NT2/D1 (cell line): ENCODE measurements at places on chromosomes 4 and X.

GRCh38 chrX:20432048-20432447 is 165.3 kb upstream of the RPS6KA3 start:
- DNase-seq, result no peak

DNA sequence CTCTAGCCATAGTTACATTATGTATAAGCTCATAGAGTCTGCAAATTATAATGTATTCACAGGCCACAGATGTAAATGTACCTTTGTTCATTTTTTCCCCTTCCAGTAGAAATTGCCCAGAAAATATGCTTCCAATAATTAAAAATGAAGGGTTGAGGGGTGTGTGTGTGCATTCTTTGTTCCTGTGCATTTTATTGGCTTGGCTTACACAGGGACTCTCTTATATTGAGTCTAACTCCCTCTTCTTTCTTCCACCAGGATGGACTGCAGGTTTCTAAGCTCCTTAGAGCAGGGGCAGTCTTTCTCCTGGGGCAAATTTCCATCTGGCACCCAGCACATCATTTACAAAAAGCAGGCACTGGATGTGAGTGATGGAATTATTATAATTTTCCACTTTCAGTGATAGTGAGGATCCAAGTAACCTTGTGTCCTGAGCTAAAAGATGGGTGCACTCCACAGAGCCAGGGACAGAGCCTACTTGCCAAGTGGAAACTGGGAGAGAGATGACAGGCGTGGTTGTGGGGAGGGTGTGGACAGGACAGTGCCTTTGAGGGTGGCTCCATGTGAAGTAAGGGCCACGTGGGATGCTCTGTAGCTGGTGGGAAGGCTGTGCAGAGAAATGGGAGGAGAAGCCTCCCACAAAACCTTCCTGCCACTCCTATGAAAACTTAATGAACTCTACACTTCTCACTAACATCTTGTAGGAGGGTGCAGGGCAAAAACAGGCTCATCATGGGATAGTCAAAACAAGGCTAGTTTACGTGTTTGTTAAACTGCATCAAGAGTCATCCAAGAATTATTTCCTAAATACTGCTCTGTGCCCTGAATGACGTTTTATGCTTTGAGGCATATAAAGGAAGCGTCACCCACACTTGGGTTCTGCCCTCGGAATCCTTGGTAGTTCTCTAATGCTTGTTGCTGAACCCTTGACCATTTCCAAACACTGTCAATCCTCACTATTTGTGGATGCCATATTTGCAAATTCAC is 16.0 kb downstream of the IGFBP7 start:
- DNase-seq, result no peak

- DNase-seq, result no peak
These were observed 43.2 kb downstream of the ASMT start for GRCh38 chrX:1658071-1658491.

DNA sequence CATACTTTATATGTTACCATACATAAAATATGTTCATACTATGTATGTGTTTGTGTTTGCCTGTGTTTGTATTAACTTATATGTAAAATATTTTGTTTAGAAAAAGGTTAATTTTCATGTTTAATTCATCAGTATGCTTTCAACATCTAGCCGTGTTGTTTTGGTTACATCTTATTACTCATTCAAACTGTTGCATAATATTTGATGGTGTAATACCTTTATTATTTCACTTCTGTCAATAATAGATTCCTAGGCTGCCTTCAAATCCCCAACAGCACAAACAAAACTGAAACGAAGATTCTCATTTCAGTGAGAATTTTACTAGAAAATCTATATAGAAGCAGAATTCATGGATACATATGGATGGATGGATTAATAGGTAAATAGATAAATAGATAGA is 462.3 kb upstream of the ADGRL3 start:
- DNase-seq, result no peak

DNA sequence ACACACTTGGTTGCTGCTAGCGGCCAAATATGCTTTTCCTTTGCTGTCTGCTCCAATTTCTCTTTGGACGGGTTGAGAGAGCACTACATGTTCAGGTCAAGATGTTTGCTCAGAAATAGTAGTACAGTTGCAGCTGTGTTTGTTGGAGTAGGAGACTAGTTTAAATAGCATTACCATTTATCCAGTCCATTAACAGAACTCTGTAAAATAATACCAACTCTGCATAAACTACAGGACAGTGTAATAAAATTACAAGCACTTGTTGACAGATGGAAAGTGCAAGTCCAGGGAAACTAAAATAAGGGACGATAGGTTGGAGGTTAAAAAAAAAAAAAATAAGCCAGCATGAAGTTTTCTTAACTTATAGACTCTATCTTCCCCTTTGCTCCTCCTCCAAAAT is 20.2 kb downstream of the SLIT2 start:
- no peak for DNase-seq
